Stimulated activated CD4-positive, alpha-beta T cell treated with anti-CD3 and anti-CD28 coated beads, Interleukin-12 subunit alpha, Interleukin-12 subunit beta, amount 100 ng/mL, for 4 hours (primary cell): ENCODE measurements at places on chromosomes 2 and 18.

DNA sequence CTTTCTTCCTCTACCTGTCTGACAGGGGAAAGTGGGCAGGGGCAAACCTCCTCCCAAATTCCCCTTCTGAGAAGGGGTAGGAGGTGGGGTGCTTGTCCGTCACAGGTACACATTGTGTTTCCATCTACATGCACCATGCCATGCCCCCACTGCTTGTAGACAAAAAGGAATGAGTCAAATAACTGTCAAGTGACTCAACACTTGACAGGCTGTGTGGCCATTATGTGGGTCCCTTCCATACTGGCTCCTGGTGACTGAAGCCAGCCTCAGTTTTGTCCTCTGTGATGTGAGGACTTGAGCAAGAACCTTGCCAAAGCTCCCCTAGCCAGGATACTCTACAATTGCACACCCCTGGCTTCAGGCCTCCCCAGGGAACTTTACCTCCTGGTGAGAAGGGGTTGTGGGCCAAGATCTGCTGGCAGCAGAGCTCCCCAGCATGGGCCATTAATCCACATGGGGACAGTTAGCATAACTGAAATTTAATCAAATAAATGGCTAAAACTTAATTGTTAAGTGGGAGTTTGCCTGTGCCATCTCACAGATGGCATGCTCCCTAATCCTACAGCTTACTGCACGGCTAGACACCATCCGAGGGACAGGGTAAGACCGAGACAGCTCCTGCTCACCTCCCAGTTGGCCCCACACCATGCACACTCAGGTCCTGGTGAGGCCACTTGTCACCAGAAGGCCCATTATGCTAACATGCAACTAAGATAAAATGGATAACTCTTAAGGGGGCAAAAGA lies 140.2 kb downstream of the BCL11A start:
- DNase-seq: no peak

DNA sequence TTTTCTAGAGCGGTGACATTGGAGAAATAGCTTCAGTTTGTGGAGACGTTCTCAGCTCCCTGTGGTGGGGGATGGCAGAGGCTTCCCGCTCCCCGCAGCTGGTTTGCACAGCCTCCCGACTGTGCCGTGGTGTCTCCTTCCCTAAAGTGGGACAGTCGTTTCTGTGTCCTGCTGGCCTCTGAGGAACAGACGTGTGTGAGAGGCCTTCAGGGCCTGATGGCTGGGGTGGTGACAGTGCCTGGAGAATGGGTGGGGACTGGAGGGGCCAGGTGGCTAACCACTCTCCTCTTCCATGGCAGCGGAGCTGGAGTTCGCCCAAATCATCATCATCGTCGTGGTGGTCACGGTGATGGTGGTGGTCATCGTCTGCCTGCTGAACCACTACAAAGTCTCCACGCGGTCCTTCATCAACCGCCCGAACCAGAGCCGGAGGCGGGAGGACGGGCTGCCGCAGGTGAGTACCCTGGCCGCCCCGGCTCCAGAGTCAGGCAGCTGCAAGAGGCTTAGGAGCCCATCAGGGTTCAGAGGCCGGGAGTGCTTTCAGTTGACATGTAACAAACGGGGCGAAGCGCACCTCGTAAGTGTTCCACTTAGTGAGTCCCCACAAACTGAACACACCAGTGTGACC lies 105.4 kb downstream of the FAM210A start:
- DNase-seq: no peak

DNA sequence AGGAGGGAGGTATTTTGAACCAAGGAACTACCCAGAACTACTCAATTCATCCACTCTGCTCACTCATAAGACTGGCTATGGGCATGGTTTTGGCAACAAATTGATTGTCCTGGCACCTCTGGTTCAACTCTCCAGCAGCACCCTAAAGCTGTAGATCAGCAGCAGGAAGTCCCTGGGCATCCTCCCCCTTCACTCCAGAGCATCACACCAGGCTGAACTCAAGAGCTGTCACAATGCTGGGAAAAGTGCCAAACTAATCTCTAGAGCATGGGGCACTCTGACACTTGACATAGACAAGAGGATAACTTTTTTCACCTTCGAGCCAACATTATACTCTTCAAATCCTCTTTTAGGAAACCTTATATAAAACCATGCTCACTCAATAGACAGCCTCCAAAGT lies 154.1 kb upstream of the RBBP8 start:
- no peak for DNase-seq

DNA sequence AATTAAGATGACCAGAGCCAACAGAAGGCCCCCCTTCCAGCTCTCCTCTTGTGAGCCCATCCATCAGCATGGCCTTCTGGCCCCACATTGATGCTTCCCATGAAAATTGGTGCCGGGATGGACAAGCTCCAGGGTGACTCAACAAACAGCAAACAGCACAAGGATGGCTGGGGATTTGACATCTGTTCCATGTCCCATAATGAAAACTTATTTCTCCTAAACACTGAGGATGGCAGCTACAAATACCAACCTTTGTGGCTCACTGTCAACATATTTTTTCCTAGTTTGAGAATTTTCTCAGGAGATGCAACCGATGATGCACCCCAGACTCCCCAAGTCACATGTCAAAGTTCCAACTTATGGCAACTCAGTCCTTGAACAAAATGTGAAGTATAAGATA lies 169.6 kb upstream of the SIX2 start:
- DNase-seq: no peak

- DNase-seq: no peak
These were observed 5.2 kb downstream of the TMEM127 start for GRCh38 chr2:96260387-96261260.

- DNase-seq: no peak
These were observed 236.2 kb downstream of the OSR1 start for GRCh38 chr2:19122220-19122619.

- no peak for DNase-seq
These were observed 1064.3 kb upstream of the CDH2 start for GRCh38 chr18:29241199-29241598.

DNA sequence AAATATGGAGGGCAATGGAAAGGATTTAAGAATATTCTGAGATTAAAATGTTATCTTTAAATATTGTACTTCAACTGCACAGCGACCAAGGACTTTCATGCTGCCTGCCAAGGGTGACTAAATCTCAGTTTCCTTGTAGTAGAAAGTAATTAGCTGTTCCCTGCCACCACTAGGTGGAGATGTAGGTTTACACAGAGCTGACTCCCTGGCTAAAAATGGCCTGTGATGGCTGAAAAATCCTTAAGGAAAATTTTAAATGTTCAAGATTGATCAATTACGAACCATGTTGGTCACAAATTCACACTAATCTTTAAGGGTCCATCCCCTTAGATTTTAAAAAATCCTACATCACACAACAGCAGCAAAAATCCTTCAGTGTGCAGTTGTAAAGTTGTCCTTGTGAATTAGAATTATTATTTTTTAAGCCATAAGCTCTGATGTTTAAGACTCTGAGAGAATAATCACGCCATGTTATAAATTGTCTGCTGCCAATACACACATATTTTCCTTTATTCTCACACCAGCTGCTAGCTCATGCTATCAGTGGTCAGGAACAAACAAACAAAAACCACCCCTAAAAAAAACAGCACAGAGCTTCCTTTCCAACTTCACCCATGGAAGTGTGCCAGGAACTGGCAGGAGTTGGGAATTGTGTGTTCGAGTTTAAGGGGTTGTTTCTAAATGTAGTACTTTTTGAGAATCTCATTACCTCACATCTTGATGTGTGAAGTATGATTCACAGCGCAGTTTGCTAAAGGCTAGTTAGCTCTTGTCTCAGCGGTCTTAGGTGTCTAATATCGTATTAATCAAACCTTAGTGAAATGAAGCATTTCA lies 399.8 kb downstream of the TMEM182 start:
- DNase-seq: no peak

DNA sequence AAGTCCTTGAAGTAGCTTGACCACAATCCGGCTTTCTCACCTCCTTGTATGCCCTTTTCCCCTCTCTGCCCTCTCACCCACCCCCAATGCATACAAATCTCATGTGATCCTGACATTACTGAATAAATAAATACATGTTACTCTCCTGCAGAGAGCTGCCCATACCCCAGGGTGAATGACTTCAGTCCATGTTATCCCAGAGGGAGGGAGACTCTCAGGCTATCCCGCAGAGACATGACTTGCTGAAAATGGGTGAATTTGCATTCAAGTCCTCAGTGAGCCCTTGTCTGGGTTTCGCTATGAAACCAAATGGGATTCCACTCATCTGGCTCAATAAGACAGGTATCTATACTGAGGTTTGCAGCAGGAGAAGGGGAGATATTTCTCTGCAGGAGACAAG lies 168.5 kb downstream of the FHOD3 start:
- no peak for DNase-seq

GRCh38 chr2:168528469-168528868 lies 72.4 kb downstream of the CERS6 start:
- DNase-seq: no peak

DNA sequence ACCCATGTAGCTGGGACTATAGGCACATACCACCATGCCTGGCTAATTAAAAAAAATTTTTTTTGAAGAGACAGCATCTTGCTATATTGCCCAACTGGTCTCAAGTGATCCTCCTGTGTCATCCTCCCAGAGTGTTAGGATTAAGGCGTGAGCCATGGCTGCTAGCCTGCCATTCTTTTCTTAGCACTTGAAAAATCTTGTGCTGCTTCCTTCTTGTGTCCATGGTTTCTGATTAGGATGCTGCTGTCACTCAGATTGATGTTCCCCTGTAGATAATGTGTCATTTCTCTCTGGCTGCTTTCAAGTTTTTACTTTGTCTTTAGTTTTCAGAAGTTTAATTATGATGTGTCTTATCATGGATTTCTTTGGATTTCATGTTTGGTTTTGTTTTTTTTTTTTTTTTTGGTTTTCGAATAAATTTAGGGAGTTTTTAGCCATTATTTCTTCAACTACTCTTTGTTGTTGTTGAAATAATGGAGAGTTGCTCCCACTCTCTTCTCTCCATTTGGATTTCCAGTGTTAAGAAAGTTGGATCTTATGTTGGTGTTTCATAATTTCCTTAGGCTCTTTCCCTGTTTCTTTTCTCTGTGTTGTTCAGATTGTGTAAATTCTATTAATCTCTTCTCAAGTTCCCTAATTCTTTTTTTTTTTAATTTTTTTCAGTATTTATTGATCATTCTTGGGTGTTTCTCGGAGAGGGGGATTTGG lies 2.5 kb downstream of the ATP9B start:
- no peak for DNase-seq

DNA sequence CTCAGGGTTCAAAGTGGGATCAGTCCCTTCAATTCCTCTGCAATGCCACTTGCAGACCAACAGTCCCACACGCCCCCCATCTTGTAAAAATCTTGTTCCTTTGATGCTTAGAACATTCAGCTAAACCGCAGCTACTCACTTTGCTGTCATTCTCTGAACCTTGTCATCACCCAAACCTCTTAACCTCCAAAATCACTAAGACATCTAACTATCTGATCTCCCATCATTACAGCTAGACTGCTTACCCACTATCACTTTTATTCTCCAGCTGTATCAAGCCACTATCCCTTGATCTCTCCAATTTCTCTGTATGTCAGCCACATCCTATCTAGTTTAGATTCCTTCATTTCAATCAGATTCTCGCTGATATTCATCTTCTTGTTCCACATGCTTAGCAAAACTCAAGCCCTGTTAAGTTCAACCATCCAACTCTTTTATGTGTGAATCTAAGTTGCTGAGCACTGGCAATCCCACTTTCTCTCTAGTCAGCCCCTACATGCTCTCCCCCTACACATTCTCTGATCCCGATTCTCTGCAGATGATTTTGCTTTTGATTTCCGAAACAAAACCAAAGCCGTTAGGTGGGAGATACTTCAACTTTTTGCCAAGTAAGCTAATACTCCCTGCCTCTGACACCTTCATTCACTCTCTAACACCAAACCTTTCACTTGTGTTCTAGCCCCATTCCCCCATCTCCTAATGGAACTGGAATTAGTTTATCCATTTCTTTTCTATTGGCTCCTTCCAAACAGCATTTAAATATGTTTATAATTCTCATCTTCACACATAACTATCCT lies 4.6 kb downstream of the GTF3C2 start:
- no peak for DNase-seq

GRCh38 chr2:97774425-97774824 lies 61.0 kb downstream of the ZAP70 start:
- no peak for DNase-seq

- no peak for DNase-seq
These were observed 93.5 kb downstream of the NFATC1 start for GRCh38 chr18:79489051-79489898.

DNA sequence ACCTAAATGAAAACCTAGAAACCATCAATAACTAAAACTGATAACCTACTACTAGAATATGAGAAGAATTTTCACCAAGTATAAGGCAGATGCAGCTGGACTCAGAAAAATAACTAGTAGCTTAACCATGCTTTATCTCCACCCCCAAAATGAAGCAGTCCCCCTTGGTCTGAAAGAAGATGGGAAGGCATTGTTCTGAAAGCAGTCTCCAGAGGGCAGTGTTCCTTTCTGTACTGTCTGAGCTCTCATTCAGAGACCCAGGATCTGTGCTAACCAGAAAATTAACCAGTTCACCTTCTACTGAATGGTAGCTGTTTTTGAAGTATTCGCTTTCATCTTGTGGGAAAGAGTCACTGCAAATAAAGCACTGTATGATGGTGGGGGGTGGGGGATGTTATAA lies 273.0 kb downstream of the PDE11A start:
- no peak for DNase-seq

- no peak for DNase-seq
These were observed 49.9 kb upstream of the SERPINB2 start for GRCh38 chr18:63837590-63837989.

DNA sequence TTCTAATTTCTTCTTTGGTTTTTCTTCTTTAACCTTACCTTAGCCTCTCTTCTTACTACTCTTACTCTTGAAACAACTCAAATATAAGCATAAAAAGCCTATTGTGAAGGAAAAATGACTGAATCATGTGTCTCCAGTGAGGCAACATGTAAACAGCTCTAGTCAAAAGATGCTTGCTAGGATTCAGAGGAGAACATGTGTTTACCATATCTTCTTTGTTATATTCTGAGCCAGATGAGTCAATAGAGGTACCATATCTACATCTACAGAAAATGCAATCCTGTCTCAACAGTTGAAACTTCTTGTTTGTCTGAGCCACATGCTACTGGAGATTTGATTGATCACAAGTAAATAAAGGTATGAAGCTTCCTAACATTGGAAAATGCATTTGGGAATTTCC lies 15.9 kb upstream of the FIGN start:
- no peak for DNase-seq

- DNase-seq: no peak
These were observed 4.7 kb downstream of the RAB3GAP1 start for GRCh38 chr2:135056790-135057189.

DNA sequence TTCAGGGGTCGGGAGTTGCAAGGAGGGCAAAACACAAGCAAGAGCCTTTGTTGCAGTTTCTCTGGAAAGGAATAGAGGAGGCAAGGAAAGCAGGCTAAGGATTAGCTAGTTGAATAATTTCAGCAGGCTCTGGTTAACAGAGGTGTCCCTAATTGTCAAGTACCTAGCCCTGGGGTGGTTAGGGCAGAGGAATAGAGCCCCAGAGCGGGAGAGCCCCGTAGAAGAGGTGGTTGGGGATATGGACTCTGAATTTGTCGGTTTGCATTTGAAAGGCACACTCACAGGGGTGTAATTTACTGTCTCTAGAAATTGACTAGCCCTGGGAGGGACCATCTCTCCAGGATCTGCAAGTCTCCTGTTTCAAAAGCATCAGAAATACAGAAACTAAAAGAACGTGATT lies 1030.2 kb downstream of the TMEM182 start:
- no peak for DNase-seq

- no peak for DNase-seq
These were observed 28.9 kb upstream of the LPIN2 start for GRCh38 chr18:3041843-3042242.

- DNase-seq: no peak
These were observed 18.6 kb downstream of the DNMT3A start for GRCh38 chr2:25323042-25323514.

- no peak for DNase-seq
These were observed 365 bp downstream of the NDUFB3 start for GRCh38 chr2:201072201-201072530.
